GM18507 (cell line): ENCODE measurements at places on chromosomes 3 and 15.

DNA sequence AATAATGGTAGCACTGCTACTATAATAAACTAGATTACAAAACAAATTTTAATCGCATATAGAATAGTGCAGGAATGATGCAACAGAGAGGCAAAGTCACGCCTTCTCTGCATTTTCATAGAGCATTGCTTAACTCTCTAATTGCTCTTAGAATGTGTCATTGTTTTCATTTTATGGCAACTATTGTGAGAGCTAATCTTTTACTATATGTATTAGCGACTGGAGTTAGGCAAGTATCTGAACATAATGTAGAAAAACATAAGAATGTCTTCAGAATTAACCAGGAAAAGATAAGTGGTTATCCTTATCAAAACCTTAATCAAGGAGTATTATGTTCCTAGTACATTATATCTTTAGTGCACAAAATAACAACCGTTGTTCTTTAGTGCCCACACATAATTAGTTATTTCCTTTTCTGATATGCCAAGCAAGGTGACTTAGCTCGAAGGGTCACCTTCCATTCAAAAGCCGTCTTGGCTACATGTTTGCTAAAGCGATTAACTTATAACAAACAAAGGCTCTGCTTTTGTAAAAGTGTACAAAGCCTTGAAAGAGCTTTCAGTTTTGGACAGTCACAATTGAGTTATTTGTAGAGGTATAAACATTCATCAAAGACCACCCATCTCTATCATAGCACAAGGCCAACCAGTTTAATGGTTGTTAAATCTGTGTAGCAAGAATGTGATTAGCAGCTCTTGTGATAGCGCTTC is 1328.9 kb downstream of the ROBO2 start:
- DNase-seq: no peak

DNA sequence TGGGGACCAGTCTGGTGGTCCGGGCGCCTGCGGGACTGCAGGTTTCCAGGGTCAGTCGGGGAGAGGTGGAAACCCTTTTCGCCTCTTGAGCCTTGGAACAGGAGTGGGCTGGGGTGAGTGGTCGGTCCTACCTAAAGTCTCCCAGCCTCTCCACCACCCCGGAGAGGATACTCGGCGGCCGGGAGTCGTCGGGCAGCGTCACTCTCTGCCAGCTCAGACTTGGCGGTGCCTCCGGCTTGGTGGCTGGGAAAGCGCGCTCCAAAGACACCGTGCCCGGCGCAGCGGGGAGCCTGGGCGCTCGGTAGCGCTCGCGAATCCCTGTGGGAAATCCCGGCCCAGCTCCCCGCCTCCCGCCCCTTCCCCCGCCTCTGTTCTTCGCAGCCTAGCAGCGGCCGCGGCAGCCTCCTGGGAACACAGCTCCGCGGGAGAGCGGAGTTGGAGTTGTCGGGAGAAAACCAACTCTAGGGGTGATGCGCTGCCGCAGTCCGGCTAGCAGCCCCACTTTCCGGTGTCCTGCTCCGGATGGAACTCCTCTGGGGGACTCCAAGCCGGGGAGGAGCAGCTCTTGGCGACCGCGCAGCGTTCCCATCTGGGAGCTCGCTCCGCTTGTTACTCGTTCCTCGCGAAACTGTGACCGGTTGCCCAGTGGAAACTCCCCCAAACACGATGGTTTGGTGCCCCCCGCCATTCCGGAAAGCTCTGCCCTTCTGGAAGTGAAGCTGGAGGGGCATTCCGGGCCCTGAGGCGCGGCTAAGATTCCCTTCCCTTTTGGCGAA is 1.4 kb downstream of the EPHB1 start:
- DNase-seq: no peak

- no peak for DNase-seq
These were observed 25.1 kb upstream of the GOLGA8B start for GRCh38 chr15:34608517-34608916.

DNA sequence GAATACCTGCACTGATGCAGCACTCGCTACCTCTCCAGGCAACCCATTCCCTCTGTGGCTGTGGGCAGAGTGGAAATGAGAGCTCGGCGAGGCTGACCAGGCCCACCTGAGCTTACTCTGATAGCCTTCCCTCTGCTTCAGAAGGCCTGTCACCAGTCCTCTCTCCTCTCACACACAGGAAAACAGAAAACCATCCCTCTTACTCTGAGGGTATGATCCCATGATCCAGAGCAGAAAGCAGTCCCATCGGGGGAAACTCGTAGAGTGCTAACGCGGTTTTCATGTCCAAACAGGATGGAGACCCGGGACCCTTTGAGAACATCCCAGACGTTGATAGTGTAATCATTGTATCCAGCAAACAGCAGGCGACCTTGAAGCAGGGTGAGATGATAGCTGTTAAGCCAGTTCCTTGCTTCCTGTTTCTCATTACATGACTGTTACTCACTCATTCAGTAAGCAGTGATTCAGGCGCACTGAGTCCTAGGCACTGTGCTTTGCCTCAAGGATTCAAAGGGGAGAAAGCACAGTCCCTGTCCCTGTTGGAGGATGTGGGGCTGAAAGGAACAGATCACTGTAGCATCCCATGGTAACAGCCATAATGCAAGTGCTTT is 11.8 kb upstream of the BCL2L10 start:
- DNase-seq: no peak

DNA sequence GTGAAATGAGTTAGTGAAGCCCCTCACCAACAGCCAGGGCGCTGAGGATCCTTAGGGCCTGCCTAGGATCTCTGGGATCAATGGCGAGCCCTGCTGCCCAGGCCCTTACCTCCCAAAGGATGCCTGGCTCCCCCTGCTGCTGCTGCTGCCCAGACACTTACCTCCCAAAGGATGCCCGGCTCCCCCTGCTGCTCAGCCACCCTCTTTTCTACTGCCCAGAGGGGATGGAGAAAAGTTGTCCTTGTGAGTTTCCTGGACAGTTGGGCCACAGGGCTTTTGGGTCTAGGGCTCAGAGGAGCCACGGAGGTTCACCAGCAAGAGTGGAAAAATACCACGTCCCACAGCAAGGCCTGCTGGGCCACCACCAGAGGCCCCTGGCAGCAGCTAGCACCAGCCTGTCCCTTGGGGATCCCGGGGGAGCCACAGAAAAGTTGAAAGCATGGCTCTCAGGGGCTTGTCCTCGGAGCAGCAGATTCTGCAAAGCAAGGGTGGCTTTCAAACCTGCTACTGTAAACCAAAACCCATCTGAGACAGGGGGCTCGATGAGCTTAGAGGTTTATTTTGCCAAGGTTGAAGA is 59.4 kb downstream of the SLC6A6 start:
- DNase-seq: no peak

GRCh38 chr15:68278595-68279405 is 1.3 kb downstream of the FEM1B start:
- DNase-seq: no peak
